ENCODE measurements at places on chromosomes 7 and 10.

GRCh38 chr10:84178160-84178609 is 4.6 kb downstream of the GPR15LG start:
- no peak for DNase-seq

DNA sequence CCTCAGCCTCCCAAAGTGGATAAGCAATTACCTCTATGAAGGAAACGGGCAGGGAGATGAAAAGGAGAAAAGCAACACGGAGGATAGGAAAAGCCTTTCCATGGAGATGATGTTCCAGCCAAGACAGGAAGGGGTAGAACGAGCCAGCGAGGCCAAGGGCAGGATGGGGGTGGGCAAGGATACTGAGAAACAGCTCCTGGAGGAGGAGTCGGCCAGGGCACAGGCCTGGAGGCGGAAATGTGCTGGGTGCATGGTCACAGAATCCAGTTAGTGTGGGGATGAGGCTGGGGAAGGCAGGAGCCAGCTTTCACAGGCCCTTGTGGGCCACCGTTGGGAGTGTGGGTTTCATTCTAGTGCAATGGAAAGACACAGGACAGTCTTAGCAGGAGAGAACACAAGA is 162.6 kb downstream of the JAZF1 start:
- DNase-seq = no peak

- no peak for DNase-seq
These were observed 4.4 kb downstream of the RAB11FIP2 start for GRCh38 chr10:118042336-118042735.

- DNase-seq = no peak
These were observed 5.5 kb downstream of the GSTO1 start for GRCh38 chr10:104259999-104260774.

GRCh38 chr7:154649015-154649414 is 353.9 kb downstream of the PAXIP1 start:
- DNase-seq = no peak

DNA sequence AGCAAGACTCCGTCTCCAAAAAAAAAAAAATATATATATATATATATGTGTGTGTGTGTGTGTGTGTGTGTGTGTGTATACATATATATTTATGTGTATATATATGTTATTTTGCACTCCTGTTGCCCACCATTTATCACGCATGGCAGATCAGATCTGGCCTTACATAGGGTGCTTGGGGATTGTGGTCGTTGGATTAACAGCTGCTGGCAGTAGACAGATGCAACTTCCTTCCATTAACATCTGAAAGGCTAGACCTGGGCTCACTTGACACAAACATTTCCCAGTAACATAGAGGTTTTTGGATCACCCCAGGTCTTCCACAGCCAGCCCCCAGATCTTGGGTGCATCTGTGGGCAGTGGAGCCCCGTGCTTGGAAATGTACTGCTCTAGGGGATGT is 40.8 kb upstream of the DLD start:
- no peak for DNase-seq

- peak; percentile 36 for DNase-seq
These were observed 45.4 kb upstream of the GRM3 start for GRCh38 chr7:86598311-86598710.

DNA sequence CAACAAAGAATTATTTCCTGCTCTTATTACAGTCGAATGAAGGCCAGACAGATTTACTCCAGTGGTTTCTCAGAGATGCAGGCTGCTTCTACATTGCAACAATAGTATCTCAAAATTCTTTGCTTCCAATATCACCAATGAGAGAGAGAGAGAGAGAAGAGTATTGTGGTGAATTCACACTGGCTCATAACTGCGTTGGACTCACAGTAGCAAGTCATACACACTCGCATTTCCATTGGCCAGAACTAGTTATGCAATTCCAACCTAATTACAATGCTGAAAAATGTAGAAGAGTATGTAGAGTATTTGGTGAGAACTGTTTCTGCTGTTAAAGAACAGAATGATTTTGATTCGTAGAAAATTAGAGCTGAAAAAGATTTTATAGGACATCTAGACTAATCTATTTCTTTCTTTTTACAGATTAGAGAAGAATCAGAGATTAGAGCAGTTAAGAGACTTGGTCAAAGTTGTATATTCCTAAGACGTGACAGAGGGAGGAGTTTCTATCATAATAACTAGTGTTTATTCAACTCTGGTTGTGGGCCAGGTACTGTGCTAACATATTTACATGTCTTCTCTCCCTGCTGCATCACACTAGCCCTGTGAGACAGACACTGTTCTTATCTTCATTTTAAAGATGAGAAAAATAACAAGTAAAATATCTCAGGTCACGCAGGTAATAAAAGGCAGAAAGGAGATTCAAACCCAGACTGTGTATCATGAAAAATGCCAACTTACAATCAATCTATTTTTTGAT is 34.6 kb upstream of the PDK4 start:
- DNase-seq = no peak

GRCh38 chr10:129869596-129870473 is 94.2 kb downstream of the EBF3 start:
- no peak for DNase-seq

GRCh38 chr10:47008769-47009168 is 97.5 kb downstream of the PTPN20 start:
- no peak for DNase-seq

DNA sequence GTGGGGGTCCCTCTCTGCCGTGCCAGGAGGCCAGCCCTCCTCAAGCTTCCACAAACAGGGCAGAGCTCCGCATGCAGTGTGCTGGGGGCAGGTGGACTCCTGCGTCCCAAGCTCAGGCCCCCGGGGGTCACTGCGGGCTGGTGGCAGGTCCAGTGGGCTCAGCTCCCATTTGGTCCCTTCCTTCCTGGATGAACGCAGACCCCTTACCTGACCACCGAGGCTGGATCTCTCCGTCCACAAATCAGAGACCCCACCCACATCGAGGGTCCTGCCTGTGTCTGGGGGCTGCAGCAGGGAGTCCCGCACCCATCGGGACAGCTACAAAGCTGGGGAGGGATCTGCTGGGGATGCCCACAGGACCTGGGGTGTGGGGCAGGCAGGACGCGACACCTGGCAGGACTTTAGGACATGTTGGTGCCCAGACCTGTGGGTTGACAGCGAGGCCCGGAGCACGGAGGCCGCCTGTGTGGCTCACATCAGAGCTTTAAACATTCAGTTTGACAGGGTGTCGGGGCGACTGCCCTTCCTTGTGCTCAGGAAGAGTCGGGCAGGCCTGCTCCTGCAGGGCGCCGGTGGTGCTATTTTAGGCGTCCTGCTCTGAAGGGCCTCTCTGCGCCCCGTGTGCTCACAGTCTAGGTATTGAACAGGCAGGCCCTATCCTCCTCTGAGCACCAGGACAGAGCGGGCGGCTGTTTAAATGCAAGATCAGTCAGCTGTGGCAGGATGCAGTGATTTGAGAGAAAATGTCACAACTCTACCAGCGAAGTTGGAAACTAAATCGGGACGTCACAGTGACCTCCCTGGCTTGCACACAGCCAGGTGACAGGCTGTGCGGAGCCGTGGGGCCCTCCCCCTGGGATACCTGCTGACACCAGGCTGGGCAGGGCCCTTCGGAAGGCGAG is 15.9 kb upstream of the CFAP46 start:
- no peak for DNase-seq

DNA sequence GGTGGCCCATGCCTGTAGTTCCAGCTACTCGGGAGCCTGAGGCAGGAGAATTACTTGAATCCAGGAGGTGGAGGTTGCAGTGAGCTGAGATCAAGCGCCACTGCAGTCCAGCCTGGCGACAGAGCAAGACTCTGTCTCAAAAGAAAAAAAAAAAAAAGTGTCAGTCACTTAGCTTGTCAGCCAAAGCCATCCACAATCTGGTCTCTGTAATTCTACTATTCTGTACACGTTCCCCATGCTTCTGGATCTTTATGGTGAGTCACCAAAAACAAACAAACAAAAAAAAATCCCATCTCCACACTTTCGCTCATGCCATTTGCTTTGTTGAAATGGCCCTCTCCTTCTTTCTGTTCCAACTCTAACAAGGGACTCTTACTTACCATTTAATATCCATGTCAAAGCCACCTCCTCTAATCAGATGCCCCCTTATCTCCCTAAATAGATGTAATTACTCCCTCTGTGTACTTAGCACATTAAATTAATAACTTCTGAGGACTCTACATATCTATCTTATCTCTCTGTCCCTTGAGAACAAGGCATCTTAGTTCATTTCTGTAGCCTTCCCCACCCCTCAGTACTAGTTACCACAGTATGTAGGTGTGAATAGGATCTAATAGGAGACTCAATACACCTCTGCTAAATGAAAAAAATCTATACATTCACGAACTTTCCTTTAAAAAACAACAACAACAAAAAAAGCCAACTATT is 128.4 kb downstream of the ELMO1 start:
- no peak for DNase-seq

DNA sequence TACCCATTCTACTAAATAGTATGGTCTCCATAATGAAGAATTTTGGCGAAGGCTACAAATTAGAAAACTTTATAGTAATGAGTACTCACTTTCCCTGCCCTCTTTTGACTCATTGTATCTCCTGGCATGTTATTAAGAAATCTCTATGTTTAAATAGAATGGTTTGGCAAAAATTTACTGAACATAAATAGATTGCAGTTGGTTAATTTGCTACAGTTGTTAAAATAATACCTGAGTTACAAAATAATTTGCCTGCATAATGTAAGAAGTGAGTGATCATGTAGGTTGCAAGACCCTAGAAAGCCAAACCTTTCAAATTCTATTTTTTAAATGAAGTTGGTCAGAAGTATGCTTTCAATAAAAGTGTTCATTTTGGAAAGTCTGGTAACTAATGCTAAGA is 176.8 kb upstream of the AHR start:
- DNase-seq = no peak

DNA sequence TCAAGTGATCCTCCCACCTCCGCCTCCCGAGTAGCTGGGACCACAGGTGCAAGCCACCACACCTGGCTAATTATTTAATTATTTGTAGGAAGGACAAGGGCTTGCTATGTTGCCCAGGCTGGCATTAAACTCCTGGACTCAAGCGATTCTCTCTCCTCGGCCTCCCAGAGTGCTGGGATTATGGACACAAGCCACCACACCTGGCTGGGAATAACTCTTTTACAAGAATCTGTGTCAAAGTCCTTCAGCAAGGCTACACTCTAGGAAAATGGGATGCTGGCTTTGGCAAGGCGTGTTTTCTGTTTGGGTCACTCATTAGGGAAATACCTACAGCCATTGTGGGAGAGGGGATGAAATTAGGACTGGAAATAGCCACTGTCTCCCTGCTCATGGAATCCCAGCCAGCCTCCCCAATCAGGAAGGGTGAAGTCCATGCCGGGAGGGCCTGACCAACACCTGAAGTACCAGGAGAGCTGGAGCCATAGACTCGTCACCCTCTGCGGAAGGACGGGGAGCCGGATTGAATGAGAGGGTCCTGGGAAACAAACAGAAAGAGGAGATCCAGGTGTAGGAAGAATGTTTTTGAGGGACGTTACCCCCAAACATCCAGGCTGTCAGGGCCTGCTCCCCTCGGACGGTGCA is 72.2 kb upstream of the MYL10 start:
- no peak for DNase-seq

DNA sequence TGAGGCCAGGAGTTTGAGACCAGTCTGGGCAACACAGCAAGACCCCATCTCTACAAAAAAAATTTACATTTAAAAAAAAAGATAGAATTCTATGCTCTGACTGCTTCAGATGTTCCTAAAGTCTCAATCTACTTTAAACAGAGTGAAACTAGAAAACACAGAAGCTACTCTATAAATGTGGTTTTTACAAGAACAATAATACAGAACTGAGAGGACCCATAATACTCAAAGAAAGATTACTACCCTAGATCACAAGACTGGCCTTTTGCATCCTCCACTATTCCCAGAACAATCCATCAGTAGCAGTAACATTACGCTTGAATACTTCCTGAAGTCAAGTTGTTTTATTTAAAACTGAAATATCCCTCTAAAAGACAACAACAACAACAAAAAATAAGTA is 119.4 kb downstream of the ZFAND4 start:
- no peak for DNase-seq

- no peak for DNase-seq
These were observed 21.2 kb upstream of the NPS start for GRCh38 chr10:127527891-127528290.

DNA sequence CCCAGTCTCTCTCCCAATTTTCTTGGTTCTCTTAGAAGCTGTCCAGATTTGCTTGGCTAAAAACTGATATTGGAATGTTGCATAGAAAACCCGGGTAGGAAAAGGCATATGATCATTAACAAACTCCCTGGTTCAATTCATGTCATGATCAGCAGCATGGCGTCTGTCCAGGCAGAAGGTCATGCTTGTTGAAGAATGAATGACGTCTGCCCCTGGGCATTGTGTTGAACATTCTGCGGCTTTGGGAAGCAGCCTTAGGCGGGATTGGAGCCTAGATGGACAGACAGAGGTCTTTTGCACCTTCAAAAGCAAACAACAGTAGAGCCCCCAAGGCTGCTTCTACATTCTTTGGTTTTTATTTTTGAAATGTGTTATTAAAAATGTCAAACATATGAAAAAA is 7.7 kb upstream of the MINDY3 start:
- no peak for DNase-seq

DNA sequence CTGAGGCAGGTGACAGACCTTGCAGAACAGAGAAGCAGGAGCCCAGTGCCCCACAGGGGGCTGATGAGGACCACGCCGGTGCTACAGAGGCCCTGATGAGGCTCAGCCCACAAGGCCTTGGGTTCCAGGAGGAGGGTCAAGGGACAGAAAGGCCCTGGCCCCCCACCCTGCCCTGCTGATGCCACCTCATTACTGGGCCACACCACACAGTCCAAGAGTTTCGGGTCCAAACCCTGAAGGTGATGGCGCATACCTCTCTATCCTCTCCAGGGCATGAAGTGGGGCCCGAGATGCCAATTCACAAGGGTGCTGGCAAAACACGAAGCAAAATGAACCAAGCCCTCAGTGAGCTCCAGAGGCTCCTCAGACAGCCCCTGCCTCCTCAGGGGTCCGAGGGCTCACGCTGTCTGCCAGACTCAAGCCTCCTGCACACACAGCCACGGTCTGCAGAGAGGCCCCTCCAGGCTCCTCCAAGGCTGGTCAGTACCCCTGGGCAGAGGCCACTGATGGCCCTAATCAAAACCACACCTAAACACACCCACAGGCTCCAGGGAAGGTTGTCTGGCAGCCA is 32.3 kb downstream of the RASGEF1A start:
- no peak for DNase-seq
